Mesenchymal stem cell (in vitro differentiated cells and primary cell): ENCODE measurements at places on chromosomes 4 and X.

- no peak for DNase-seq
Measured at GRCh38 chr4:74218201-74218600, 60.3 kb downstream of the MTHFD2L start.

DNA sequence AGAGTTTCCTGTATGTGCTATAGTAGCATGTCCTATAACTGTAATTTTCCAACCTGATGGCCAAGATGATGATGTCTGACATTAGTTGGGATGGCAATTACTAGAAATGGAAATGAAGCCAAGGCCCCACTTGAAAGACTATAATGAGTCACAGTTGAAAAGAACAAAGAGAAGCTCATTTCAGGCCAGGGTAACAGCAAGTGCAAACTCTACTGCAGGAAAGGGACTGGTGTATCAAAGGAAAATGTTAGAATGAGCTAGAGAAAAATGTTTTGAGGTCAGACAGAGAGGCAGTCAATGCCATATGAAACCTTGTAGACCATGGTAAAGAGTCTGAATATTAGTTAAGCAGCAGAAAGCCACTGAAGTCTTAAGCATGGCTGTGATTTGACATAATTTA, 146.2 kb upstream of the SH3RF1 start:
- DNase-seq, result peak; percentile 13

- no peak for DNase-seq
Measured at GRCh38 chrX:124605511-124605910, 259.1 kb downstream of the SH2D1A start.

DNA sequence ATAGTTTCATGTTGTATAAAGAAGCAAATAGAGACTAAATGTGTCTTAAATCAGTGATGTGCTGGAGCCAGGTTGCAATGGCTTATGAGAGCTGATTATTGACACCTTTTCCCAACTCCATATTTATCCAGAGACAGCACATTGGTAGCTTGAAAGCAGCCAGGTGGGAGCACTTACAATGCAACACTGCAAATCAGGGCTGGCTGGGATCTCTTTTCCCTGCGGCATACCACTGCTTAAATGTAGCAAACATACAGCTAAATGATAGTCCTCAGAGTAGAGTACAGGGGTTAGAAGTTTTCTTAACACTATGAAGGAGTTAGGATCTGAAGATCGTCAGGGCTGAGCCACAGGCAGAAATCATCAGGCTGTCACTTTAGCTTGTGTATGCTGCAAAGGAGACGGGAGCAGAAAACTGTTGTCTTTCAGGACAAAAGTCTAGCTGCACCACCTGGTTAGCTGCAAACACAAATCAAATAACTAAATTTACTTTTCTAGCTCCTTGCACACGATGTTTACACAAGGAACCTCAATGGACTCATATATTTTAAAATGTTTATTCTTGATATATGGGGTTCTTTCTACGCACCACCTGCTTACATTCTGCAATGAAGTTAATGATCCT, 527.3 kb downstream of the TLL1 start:
- DNase-seq, result no peak

GRCh38 chrX:11566789-11567188, 98.9 kb downstream of the ARHGAP6 start:
- DNase-seq, result no peak

- DNase-seq, result no peak
Measured at GRCh38 chr4:52946855-52947254, 84.7 kb downstream of the RASL11B start.

GRCh38 chr4:54717694-54718093, 59.9 kb downstream of the KIT start:
- DNase-seq, result no peak

DNA sequence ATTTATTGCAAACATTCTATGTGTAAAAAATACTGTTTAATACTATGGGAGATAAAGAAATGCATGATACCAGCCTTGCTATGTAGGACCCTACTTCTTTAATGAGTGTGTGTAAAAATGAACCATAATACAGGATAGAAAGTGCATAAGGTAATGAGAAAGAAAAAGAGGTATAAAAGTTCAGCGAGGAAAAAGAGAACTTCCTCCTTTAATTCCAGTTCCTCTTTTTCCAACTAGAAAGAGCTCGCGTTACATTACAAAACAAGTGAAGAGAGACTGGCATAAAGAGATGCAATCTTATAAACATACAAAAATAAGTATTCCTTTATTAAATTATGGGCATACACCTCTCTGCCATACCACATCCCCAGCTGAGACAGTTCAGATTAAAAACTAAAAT, 77.4 kb downstream of the ANKRD17 start:
- no peak for DNase-seq

DNA sequence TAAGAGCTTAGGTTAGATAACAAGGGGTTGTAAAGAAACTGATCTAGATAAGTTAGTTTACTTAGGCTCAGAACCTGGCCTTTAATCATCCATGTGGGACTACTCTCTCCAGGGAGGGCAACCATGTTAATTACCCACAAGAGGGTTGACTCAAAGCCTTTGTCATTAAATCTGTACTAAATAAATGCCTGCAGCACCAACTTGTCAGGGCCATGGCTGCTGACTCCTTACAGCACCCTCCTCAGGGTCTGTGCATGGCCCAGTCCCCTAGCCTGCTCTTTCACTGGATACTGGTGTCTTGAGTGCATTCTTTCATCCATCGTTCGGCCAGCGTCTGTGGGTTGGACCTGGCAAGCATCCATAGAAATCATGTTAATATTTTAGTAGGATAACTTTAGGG, 34.7 kb downstream of the CASP3 start:
- no peak for DNase-seq

DNA sequence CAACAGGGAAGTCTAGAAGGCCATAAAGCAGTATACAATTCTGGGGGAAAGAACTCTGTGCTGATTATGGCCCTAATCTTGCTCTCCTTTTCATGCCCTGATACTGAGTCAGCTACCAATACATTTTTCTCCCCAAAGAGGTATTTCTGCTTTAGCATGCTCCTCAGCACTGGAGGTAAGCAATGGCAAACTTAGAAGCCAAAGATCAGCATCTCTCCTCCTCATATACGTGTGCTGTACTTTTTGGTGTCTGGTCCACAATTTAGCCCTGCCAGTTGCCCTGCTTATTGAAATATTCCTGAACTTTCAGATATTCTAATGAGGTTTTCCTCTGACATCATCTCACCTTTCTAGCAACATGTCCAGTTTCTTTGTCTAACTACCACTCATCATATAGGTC, 226.2 kb downstream of the FSTL5 start:
- DNase-seq, result no peak

- DNase-seq, result peak; percentile 83
Measured at GRCh38 chrX:118726887-118727685, at the start of gene IL13RA1. Gene IL13RA1 (plus strand): TSS chrX:118727606. CDS start chrX:118727639, 33 bp downstream.

DNA sequence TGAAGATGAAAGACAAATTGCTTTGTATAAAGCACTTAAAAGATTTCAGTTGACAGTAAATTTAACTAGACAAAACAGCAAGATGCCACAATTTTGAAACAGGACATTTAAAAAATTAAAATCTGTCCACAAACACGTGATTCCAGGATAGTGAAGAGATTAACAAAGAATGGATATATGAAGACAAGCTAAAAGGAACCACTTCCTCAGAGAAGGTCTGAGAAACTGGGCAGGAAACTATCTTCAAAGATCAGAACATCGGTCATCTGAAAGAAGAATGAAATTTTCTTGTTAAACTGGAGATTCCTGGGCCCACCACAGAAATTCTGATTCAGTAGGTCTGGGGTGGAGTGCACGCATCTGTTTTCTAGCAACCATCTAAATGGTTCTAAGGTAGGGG, 1.4 kb downstream of the RWDD4 start:
- no peak for DNase-seq

DNA sequence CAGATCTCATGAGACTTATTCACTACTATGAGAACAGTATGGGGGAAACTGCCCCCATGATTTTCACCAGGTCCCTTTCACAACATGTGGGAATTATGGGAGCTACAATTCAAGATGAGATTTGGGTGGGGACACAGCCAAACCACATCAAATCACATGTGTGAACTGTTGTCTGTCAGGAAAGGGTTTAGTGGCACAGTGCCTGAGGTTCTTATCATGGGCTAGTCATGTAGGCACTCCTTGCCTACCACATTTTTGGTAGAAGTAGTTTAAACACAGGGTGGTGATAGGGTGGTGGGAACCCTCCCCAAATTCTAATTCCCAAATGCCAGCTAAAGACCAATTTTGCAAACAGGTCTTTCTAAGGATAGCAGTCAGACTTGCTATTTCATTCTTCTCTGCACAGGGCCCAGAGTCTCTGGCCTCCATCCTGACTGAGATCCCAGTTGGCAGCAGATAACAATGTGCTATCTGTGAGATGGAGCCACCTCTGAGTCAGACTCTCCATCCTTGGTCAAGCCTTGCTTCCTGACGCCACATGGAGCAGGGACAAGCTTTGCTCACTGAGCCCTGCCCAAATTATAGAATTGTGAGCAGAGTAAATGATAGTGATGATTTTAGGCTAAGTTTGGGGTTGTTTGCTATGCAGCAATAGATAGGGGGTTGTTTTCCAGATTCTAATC, 33.5 kb upstream of the SETD7 start:
- DNase-seq, result no peak

- DNase-seq, result no peak
Measured at GRCh38 chr4:6180841-6181631, 19.3 kb downstream of the JAKMIP1 start.

GRCh38 chr4:184649971-184650855, 675 bp downstream of the PRIMPOL start:
- DNase-seq, result peak; percentile 69

DNA sequence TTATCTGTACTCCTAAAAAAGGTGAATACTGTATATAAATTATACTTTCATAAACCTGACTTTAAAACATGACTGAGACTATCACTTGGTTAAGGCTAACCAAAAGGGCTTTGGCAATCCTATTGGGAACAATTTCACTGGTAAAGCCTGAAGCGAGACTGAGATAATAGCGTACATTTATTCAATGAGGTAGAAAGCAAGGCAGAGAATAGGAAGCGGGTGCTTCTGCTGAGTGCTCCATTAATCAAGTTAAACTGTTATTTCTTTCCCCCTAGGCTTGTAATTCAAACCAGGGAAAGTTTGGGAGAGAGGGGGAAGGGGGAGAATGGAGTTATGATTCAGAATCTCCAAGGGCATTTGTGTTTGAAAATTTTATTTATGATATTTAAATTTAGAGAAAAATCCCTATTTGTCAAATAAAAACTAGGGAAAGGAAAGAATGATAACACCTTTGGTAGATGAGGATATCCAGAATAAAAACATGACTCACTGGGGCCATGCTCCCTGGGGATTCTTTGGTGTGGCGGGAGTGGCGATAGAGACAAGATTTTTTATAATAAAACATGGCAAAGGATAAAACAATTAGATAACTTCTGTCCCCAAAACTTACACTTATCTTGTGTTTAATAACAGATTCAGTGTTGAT, 34.6 kb upstream of the SORBS2 start:
- no peak for DNase-seq

DNA sequence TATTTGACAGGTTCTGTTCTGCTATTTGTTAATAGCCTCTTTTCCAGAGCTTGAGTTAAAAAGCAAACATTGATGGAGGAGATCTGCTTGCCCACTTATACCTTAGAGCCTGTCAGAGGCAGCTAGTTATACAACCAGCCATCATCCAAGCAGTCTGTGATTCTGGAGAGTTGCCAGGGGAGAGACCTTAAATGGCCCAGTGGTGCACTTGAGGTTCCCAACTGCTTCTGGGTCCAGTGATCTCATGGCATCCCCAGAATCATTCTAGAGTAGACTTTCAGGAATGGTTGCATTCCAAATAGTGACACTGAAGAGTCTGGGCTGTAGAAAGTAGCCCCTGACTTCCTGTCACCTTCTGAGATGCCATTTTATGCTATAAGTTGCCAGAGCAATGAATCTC, 160.7 kb downstream of the FHIP1A start:
- DNase-seq, result no peak

- no peak for DNase-seq
Measured at GRCh38 chrX:132568291-132568690, 79.5 kb upstream of the MBNL3 start.

GRCh38 chrX:114073926-114074325, 510.0 kb upstream of the HTR2C start:
- no peak for DNase-seq

- peak; percentile 6 for DNase-seq
Measured at GRCh38 chrX:155148724-155149537, 67.3 kb upstream of the VBP1 start.

DNA sequence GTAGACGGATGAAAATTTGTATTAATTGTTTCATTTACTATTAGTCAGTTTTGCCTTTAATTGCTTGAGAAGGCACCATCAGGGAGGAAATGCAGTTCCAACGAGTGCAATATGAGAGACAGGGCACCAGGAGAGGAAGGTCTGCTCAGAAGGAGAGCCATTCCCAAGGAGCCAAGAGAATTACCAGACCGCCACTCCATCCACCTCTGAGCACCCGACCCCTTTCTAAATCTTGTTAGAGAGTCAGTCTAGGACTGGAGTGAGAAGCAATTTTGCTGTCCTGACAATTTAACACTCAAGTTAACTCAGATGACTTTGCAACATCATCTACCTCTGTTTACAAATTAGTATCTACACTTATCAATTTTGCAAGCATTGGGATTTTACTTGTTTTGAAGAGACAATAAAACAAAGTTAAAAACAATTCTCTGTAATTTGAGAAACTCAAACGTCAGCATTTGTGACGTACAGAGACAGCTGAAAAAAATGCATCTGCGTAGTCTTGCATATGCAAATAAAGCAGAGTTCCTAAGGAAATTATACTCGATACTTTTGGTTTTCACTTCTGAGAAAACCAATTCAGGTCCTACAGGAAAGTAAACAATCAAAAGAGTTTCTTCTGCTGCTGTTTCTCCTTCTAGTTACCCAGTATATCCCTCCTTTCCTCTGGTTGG, 1704.7 kb upstream of the TENM3 start:
- DNase-seq, result no peak

DNA sequence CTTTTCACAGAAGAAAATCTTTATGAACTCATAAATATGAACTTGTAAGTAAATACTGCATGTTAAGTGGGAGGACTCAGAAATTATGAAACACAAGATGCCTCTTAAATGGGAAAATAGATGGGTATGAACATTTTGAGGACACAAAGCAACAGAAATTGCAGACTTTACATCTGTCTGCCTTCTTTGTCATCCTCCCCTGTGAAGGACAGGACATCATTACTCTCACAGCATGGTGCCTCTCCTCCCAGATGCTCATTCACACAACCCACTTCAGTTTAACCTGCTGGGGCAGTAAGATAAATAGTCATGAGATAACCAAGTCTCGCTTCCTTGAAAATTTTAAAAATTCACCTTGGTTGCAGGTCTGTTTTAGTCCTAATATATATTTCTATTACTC, 144.5 kb downstream of the APBB2 start:
- no peak for DNase-seq

GRCh38 chr4:63700569-63700968, 708.7 kb downstream of the TECRL start:
- no peak for DNase-seq

DNA sequence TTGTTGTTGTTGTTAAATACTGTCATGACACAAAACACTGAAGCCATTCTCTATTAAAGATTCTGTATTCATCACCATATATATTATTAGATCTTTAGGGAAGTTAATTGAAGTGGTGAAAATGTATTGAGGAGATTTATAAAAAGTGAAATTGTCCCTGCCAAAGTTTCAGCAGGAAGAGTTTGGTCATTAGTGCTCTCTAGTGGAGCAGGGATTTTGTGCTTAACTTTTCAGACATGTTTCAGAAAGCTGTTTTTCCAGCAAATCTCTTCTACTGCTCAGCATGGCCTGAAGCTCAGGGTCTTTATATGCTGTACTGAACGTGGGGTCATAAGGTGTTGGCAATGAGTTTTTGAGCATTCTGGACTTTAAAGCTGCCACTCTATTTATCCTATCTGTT, 36.7 kb upstream of the CXXC4 start:
- peak; percentile 12 for DNase-seq

GRCh38 chr4:42715807-42716482, 59.0 kb upstream of the ATP8A1 start:
- DNase-seq, result no peak

GRCh38 chrX:107714206-107714891, 61.2 kb downstream of the TSC22D3 start:
- peak; percentile 49 for DNase-seq
